ENCODE measurements at places on chromosomes 4 and X. TPM values are rescaled to one million over a fixed set of nuclear protein-coding genes. Genes with fewer than 3 reads are reported as not detected.

DNA sequence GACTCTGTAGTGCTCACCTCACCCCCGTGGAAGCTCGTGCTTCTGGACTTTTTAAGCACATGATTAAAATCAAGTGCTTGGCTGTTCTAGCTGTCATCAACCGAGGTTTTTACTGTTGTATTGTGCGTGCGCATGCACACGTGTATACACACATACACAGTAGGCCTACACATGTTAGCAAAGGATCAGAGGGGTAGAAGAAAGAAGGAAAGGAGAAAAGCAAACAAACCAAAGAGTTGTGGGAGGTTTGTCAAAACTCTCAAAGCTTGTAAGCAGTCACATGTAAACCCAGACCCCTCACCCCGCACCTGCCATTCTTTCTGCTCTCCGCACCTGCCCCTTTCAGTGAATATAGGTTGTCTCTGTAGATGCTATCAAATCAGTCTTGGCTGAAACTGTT lies 311.8 kb downstream of the HS3ST1 start:
- DNase-seq: no peak

The MAMLD1 gene
- 3.6 TPM for total RNA-seq

GRCh38 chrX:68193786-68194185 lies 239.5 kb downstream of the OPHN1 start:
- DNase-seq: no peak

The GPC4 gene
- 9.7 TPM for total RNA-seq

GRCh38 chr4:75308049-75308448 lies 206.2 kb downstream of the RCHY1 start:
- no peak for DNase-seq

GRCh38 chr4:21290562-21290961 lies 590.3 kb downstream of the PACRGL start:
- no peak for DNase-seq

The RXFP1 gene
- not detected for total RNA-seq

DNA sequence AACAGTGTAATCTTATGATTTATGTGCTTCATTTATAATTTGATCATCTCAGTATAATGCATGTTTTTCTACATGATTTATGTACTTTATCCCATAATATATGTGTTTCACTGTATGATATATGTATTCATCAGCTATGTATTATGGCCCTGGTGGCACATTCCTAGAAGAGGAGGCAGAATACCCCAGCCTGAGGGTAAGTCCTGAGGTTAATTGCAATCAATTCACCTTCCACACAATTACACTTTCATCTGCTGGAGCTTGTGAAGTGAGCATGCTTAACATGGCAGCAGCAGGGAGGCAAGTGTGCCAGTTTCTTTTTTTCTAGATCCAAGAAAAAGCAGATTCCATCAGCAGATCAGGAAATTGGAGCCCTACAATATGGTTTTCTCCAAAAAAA lies 81.2 kb downstream of the CXXC4 start:
- DNase-seq: no peak

The RPS6KA6 gene
- total RNA-seq: not detected

DNA sequence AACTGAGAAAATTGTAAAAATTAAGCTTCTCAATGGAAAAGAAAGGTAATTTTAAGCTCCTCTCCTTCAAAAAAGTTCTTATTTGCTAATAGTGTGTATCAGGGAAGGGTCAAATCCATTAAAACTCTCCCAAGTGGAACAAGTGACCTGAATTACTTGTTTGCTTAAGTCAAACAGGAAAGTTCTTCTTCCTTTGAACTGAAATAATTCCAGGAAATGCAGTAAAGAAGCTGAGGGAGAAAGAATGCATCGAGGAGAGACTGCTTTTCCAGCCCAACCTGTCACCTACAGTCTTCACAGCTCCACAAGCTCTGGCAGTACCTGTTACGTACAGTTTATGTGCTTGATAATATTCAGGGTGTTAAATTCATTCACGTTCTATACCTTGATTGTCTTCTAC lies 131.1 kb downstream of the KLHL8 start:
- no peak for DNase-seq

- no peak for DNase-seq
Measured at GRCh38 chrX:49277535-49277830, 7.9 kb downstream of the PPP1R3F start.

The XAGE2 gene
- not detected for total RNA-seq

DNA sequence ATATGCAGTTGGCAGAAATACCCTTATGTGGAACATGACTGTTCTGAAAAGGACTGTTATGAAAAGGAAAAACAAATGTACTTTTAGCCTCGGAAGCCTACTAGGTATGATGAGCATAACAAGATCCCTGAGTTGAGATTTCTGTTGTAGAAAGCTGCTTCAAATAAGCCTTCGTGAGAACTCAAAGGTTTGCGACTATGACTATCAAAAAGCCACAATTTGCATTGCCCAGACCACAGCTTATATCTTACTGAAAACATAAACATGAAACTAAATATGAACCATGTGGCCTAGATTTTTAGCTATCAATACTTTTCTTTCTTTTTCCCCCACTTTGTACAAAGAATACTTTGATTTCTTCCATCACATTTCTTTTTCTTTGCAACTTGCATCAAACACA lies 398.2 kb upstream of the LCORL start:
- DNase-seq: no peak

GRCh38 chr4:2334826-2335728 lies 73.2 kb upstream of the MXD4 start:
- no peak for DNase-seq

DNA sequence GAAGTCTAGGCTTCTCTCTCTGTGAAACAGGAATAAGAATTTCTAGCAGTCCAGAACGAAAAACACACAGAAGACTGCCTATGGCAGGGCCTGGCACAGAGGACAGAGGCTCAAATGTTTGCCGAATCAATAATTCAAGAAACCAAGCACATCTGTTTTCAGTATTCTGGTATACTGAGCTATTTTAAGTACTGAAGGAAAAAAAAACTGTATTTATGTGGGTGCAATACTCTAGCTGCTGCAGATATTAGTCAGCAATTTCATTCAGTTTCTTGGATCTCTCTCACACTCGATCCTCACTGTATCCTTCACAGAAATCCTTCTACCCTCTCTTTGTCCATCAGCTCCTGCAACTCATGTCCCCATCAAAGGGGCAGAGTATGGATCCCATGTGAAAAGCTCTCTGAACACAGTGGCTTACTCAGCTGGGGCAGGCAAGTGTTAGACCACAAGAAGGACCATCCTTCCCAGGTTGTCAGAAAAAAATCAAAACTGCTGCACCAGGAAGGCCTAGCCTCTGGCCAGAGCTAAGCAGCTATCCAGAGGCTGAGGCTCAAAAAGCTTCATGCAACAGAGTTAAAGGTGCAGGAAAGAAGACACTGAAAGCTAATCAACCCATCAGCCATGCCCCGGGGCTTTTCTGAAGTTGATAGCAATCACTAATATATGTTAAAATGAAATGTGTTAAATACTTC lies 9.1 kb upstream of the USO1 start:
- DNase-seq: no peak

The SLC25A43 gene
- total RNA-seq: 14.1 TPM

- DNase-seq: no peak
Measured at GRCh38 chrX:9703406-9703805, 62.2 kb downstream of the GPR143 start.

DNA sequence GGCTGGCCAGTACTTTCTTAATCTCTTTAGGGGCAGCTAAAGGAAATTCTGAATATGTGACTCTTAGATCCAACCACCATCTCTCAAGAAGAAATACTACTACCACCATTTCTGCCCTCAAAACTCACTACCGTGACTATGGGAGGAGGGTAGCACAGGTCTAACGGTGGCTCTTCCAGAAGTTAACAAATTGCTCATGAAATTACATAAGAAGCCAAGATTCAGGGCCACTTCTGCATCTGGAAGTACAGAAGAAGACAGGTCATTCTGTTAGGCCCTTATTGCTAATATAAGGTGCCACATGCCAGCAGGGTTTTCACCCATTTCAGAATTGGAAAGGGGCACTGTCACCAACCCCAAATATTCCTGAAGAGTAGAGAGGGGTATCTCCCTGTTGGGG lies 19.6 kb upstream of the NKRF start:
- no peak for DNase-seq

- DNase-seq: no peak
Measured at GRCh38 chr4:38762560-38762959, 20.2 kb downstream of the TLR10 start.

DNA sequence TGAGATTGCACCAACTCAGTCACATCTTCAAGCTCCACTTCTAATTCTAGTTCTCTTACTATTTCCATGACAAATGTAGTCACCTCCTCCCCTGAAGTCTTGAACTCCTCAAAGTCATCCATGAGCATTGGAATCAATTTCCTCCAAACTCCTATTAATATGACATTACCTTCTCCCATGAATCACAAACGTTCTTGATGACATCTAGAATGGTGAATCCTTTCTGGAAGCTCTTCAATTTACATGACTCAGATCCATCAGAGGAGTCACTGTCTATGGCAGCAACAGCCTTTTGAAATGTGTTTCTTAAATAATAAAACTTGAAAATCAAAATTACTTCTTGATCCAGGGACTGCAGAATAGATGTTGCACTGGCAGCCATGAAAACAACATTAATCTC lies 34.5 kb downstream of the GALNTL6 start:
- no peak for DNase-seq

DNA sequence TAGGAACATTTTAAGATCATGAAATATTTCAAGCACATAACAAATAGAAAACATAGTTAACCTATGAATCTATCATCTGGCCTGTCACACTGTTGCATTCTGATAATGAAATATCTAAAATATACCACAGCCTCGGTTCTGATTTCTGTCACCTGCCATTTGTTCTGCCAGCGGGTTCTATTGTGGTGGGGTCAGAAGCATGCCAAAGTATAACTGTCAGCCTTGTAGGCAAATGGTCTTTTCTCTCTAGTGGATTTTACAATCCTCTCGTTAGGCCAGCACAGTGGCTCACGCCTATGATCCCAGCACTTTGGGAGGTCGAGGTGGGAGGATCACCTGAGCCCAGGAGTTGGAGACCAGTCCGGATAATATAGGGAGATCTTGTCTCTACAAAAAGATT lies 47.9 kb downstream of the HTRA3 start:
- DNase-seq: no peak

GRCh38 chr4:28351826-28352225 lies 1491.2 kb downstream of the STIM2 start:
- DNase-seq: no peak

The XIAP gene
- total RNA-seq: 41.0 TPM

The GAB3 gene
- total RNA-seq: 0.69 TPM

DNA sequence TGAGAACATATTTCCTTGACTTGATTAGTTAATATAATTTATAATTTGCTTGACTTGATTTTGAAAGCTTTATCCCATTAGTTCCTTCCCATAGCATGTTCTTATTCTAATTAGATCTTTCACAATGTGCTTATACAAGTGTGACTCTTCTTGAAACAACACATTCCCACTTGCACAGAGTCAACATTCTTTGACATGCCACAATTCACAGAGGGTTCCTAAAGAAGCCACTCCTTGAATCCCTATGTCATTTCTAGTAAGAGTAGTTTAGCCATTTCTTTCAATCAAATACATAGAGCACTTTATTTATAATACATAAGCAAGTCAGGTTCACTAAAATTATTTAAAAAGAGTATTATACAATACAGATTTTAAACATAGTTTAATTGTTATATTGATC lies 228.9 kb upstream of the GRID2 start:
- no peak for DNase-seq

DNA sequence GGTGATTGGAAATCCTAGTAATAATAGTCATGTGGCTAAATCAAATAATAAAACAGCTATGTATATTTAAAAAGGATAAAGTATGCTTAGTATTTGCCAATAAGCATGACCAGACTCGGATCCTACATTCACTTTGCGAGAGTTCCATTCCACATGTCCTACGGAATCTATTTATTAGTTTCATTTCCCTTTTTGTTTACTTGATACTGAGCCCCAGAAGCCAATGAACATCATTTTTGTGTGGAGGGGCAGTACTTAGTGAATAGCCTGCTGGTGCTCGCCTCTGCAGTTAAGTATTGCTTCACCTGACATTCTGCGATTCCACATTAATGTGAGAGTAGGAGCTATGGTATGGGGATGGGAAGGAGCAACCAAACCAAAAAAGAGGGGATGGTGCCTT lies 58.5 kb upstream of the NAP1L5 start:
- DNase-seq: no peak

- DNase-seq: no peak
Measured at GRCh38 chr4:180949424-180950213, 1293.6 kb upstream of the TENM3 start.

GRCh38 chr4:184282895-184283654 lies 65.4 kb upstream of the ENPP6 start:
- no peak for DNase-seq

The HTN1 gene
- not detected for total RNA-seq

- no peak for DNase-seq
Measured at GRCh38 chr4:150585611-150586010, 3.7 kb downstream of the MAB21L2 start.

The UNC5C gene
- not detected for total RNA-seq

The GPC3 gene
- total RNA-seq: 0.98 TPM

DNA sequence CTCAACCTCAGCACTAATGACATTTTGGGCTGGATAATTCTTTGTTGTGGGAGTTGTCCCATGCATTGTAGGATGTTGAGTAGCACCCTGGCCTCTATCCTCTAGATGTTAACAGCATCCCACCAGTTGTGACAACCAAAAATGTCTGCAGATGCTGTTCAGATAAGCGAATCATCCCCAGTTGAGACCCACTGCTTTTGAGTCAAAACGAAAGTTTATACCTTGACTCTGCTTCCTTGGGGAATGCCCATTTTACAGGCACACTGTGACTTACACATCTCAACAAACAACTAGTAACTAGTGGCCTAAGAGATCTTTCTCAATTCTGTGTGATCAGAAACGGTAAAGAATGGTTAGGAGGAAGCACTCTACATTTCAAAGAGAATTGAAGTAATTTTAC lies 37.0 kb downstream of the SEPSECS start:
- DNase-seq: no peak

The TMEM144 gene
- 12.9 TPM for total RNA-seq

DNA sequence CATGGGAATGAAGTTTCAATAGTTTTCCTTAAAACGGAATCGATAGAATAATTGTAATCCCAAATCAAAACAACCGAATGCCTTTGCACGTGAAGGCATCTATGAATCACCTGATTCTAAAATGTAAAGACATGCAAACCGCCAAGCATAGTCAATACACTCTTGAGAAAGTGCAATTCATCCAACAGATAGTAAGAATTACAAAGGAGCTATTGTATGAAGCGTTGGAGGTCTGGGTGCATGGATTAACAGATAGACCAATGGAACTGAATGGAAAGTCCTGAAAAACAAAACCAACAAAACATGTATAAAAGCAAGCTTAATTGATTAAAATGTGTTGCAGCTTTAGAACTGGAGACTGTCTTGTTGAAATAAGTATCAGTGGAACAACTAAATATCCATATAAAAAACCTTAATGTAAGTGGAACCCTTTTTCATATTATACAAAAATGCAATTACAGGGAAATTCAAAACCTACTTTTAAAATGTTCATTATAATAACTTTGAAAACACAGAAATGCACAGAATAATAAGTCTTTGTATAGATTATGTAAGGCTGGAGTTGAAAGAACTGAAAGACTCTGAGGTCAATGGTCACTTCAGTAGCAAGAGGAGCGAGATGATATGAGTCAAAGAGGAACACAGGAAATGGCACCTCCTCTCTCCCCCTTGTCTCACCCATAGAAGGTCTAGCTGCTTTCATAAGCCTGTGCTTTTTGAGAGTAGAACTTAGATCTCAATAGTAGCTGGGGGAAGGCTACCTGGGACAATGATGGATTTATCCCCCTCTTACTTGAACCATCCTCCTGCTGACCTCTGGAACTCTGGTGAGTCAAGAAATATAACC lies 20.1 kb downstream of the MAGEC2 start:
- no peak for DNase-seq

- DNase-seq: no peak
Measured at GRCh38 chr4:56959100-56959499, 18.3 kb downstream of the NOA1 start.

GRCh38 chr4:116588783-116589182 lies 496.6 kb downstream of the TRAM1L1 start:
- DNase-seq: no peak
